ENCODE measurements at places on chromosomes 12 and 14.

DNA sequence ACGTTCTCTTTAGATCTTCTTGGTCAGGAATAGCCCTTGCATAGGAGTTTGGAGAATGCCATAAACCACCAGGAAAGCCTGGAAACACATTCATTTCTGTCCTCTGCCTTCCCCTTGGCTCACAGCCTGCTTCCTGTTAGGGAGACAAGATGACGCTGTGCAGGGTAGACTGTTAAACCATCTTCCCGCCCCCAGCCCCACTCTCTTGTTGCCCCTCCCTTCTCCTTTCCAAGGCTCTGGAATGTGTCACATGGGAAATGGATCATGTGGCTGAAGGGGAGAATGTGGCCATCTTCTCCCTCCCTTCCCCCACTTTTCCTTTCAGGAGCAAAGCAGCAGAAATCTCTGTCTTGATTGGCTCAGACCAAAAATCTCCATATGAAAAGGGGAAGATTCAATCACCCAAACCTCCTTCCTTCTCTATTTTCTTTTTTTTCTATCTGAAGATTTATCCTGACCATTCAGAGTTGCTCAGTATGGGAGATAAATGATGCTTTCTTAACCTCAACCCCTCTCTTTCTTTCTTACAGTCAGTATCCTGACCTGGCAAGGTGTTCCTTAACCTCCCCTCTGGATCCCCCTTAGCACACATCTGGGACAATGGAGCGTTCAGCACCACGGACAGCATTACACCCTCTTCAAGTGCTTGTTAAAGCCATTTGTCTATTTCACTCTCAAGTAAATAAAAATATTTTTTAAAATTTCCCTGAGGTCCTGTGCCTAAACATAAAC is 11.4 kb downstream of the GPR19 start:
- peak; percentile 67 for DNase-seq

DNA sequence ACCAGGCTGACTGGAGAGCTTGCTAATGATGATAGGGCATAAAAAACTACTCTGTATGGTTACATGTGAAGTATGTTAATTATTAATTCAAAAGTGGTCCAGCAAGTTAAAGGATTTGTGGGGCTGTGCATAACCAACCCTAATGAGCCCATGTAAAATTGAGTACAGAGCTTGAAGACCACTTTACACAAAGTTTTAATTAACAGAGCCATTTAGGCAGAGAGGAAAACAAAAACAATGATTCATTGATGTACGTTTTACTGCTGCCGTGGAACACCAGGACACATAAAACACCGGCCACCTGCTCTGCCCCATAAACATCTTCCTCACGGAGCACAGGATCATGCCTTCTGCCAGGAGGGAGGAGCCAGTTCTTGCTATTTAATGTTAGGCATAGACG is 83.5 kb downstream of the RIMBP2 start:
- no peak for DNase-seq

GRCh38 chr14:104277416-104278213 is 139.2 kb downstream of the KIF26A start:
- DNase-seq, result no peak

GRCh38 chr12:31958569-31959160 is 550 bp upstream of the RESF1 start:
- DNase-seq, result peak; percentile 80

DNA sequence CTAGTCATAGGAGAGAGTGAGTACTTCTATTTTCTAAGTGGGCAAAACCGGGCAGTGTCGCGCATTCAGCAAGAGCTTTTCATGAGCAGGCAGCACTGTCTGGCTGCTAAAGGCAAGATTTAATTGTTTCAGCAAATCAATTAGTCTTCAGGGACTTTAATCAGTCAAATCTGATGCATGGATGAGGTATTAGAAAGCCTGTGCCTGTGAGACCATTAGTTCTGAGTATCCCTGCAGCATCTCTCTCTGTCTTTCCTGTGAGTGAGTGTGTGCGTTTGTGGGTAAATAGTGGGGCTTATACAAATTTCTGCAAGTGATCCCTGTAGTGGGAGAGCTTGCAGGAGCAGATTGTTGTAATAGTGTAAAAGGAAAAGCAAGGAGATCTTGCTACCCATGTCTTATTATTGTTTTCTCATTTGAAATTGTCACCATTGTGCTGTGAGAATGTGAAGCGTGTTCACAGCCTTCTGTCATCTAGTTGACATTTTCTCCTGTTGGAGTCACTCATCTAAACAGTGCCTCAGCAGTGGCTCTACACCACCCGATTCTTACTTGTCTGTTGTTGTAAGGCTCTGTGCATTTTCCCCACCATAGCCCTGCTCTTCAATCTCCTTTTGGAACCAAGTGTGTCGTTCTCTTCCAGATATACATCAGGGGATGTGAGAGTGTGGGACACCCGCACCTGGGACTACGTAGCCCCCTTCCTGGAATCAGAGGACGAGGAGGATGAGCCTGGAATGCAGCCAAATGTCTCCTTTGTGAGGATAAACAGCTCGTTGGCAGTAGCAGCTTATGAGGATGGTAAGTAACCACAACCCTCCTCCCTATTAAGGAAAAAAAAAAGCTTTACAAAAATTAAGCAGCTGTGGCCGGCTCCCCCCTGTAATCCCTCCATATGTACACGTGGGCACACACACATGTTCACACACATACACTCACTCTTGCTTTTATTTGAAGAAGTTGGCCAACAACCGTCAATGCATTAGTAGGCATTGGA is 53.6 kb downstream of the FBXW8 start:
- DNase-seq, result no peak

- no peak for DNase-seq
These were observed 35.5 kb upstream of the OR5AU1 start for GRCh38 chr14:21191261-21191808.

DNA sequence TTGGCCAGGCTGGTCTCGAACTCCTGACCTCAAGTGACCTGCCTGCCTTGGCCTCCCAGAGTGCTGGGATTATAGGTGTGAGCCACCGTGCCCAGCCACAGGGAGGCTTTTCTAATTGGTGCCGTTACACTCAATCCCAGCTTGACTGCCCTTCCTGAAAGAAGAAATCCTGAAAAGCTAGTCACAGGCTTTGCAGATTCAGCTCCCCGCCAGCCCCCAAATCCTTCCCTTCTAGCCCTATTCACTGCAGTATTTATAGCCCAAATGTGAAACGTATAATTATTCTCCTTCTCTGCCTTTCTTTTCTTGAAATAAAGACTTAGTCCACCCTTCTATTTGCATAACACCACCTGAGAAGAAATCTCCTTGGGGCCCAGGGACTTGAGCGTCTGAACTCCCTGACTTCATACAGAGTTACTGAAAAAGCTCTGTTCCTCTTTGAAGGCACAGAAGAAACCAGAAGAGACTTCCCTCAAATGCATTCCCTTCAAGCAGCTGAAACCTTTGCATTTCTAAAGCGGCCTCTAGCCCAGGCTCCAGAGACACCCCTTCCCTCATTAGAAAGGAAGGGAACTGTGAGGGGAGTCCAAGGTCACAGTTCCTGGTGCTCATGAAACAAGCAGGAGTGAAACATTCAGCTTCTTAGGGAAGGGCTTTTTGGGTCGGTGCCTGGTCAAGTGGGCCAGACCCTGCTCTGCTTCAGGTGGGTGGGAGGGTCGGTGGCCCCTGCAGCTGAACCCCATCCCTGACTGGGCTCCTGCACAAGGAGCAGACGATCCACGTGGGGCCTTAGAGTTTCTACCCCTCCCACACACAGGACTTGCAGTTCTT is 42.3 kb upstream of the BATF start:
- no peak for DNase-seq

DNA sequence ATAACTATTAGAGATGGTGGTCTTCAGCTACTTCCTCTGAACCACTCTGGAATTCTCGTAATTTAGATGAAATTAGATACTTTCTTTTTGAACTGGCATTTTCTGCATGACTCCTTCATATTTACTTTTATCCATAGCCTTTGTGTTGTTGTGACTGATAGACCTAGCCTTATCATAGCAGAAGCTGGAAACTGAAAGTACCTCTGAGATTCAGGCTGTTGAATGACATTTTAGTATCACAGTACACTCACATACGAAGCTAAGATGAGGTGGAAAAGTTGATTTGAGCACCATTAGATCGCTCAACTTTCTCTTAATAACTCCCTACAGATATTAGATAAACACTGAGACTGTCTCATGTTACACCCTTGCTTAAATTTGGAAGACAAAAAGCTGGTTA is 525.1 kb upstream of the FBXO33 start:
- DNase-seq, result no peak

DNA sequence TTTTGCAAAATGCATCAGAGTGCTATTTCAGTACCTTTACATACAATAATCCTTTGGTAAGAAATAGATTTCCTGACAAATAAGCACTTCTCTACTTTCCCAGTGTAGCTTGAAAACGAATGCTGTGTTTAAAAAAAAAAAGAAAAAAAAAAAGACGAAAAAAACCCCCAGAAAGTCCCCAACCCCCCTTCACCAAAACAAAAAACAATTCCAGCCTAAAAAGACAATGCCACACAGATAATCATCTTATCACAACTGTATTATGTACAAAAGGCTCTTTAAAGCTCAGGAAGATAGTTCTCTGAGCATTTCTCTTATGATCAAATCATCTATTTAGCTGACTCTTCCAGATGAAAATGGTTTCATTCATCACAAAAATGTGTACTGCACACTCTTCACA is 1.6 kb downstream of the FERMT2 start:
- no peak for DNase-seq

GRCh38 chr12:83404521-83404920 is 717.8 kb downstream of the TMTC2 start:
- peak; percentile 57 for DNase-seq

DNA sequence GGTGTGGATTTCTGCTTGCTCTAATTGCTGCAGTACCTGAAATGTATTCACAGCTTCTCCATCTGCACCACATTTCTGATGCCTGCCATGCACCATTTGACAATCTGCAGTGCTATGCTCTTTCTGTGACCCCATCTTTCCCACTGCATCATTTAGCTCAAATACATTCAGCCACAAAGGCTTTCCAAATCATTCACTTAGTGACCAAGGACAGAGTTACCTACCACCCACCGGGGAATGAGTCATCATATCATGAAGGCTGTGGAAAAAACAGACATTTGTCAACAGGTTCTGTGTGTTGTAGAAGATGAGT is 465.5 kb upstream of the ATP2B1 start:
- peak; percentile 50 for DNase-seq

DNA sequence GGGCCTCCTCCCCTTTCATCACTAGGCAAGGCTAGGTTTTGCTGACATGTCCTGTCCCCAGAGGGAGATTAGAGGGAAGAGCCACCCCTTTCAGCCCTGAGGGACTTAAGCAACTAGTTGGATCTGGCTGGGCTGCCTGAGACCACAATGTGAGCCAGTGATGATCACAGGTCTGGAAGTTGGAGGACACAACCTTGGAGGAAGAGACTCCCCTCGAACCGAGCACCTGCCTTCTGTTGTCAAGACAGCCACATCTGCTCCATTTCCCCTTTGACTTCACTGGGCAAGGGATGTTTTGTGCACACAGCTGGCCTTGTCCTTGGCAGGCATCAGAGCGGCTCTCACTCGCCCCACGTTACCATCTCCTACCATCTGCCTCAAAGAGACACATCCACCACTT is 31.4 kb downstream of the MVK start:
- DNase-seq, result no peak

DNA sequence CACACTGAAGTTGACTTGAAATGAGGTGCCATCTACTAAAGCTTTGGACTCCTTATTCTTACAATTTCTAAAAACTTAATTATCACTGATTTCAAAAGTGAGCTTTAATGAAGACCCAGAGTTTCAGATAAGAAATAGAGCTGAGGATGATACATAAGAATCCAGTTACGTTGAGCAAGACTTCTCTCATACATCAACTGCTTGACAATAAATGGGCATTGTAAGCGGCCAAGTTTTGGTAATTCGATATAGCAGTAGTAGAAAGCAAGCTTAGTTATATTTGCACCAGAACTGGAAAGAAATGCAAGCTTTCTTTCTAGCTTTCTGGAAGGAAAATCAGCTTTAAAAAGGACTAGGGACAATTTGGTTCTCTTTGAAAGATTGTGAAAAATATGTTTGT is 1359.6 kb downstream of the FSCB start:
- DNase-seq, result no peak

GRCh38 chr12:53998110-53998899 is 1.7 kb upstream of the HOXC9 start:
- no peak for DNase-seq

DNA sequence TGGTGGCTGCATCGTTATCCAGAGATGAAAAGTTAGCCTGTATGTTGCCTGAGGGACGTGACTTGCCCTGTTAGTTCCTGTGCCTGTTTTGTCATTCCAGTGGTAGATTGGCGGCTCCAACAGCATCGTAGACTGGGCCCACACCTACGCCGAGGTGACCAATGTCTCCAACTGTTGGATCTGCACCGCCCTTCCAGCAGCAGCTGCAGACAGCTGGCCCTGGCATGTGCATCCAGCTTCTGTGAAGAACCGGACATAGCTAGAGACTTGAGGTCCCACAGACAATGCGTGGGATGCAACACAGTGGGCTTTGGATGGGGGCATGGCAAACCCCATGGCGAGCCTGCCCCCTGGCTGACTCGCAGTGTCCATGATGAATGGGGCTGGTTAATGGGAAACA is 93.0 kb upstream of the TMPO start:
- DNase-seq, result no peak

GRCh38 chr12:3420693-3421092 is 70.3 kb upstream of the PRMT8 start:
- no peak for DNase-seq

GRCh38 chr12:84702001-84702400 is 210.6 kb downstream of the SLC6A15 start:
- peak; percentile 17 for DNase-seq

DNA sequence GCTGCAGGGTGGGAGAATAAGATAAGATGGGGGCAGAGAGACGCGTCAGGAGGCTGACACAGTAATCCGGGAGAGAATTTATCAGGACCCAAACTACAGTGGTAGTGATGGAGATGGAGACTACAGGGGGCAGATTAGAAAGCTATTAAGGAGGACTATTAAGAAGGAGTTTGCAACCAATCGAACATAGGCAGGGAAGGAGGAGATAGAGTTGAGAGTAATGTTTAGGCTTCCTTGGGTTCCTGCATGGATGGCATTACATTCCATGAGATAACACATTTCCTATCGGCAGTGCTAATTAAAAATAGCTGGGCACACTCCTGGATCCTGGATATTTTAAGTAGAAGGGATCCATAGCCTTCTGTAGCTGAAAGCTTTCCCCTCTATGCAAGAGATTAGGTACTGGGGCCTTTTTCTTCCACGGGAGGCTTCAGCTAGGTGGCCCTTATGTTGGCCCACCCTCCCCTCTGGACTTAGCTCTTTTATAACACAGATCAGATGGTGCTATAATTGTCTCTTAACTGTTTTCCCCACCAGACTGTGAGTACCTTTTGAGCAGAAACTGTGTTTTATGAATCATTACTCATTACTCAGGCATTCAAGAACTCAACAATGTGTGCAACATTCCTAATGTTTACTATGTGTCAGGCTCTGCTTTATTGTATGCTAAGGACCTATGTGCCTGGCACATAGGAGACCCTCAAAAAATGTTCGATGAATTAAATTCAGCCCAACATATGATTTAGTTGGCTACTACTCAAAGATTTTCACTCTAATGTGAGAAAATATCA is 113.0 kb downstream of the RMST start:
- no peak for DNase-seq

GRCh38 chr12:95114766-95115405 is 41.5 kb upstream of the NR2C1 start:
- peak; percentile 14 for DNase-seq

GRCh38 chr14:97336816-97337215 is 539.6 kb downstream of the VRK1 start:
- DNase-seq, result no peak

Data from choroid plexus epithelial cell (primary cell).